ENCODE measurements at places on chromosomes 13 and 19. TPM values are rescaled to one million over a fixed set of nuclear protein-coding genes. Genes with fewer than 3 reads are reported as not detected.

BST2 gene
- total RNA-seq = 0.47 TPM

FFAR2 gene
- not detected for total RNA-seq

PCDH8 gene
- not detected for total RNA-seq

N4BP2L2 gene
- 29.4 TPM for total RNA-seq

KCNRG gene
- total RNA-seq = 0.23 TPM

RYR1 gene
- 1.8 TPM for total RNA-seq

SIGLEC5 gene
- total RNA-seq = not detected

WASF3 gene
- total RNA-seq = 4.8 TPM

CBY2 gene
- total RNA-seq = not detected

RASGRP4 gene
- not detected for total RNA-seq

CAPN12 gene
- total RNA-seq = 9.0 TPM

SLC5A5 gene
- total RNA-seq = not detected

ZSWIM4 gene
- 6.7 TPM for total RNA-seq

SKA3 gene
- total RNA-seq = 17.9 TPM

PRX gene
- 0.99 TPM for total RNA-seq

CALR3 gene
- 0.16 TPM for total RNA-seq

DAND5 gene
- not detected for total RNA-seq

All from hair follicular keratinocyte (primary cell).